NCI-H187 (cell line): ENCODE measurements at places on chromosomes 4 and X.

GRCh38 chrX:109695637-109696036 lies 37.4 kb downstream of the ACSL4 start:
- no peak for DNase-seq

DNA sequence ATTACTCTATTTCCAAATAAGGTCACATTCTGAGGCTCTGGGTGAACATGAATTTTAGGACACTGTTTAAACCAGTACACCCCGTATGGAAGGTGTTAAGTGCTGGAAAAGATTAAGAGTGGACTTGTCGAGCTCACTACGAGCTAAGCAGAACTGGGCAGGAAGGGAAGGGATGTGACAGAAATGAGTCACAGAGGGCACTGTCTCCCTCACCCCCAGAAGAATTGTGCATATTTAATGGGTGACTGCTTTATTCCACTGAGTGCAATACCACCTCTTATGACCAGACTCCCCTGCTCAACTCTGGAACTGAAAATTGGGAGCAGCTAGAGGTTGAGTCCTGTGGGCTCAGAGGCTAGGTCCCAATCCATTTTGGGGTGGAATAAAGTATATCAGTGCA lies 187.4 kb upstream of the RPS6KA3 start:
- no peak for DNase-seq

DNA sequence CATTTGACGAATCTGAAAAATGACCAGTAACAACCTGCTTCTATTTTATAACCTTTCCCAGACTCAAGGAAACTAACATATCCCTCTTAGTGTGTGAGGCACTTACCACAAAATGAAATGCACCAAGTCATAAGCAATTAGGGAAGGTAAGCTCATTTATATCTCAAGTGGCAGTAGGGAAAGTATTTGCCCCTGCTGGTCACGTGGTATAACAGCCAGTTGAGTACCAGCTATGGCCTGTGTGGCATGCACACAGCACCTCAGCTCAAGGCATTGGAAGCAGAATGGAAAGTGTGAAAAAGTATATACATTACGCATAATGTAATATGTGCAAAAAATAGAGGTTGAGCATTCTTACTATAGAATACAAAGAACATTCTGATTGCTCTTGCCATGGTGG lies 178.3 kb upstream of the GYPA start:
- no peak for DNase-seq

DNA sequence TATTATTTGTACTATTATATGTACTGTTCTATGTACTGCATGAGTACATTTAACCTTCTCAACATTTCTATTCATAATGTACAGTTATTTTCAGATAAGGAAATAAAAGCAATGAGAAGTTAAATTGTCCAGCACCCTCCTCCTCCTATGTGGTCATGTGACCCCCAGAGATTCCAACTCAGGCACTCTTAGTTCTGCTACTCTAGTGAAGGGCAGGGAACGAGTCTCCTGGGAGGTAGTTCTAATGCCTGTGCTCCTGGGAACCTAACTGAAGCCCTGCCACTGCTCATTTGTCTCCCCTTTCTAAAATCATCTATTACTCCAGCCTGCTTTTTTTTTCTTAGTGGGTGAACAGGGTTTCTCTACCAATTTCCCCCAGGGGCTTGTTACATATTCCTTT lies 105.9 kb upstream of the GPRIN3 start:
- peak; percentile 5 for DNase-seq

- DNase-seq: no peak
Observed at GRCh38 chr4:102759831-102760644, 730 bp downstream of the MANBA start.

- no peak for DNase-seq
Observed at GRCh38 chr4:138308356-138308755, 66.2 kb upstream of the SLC7A11 start.

DNA sequence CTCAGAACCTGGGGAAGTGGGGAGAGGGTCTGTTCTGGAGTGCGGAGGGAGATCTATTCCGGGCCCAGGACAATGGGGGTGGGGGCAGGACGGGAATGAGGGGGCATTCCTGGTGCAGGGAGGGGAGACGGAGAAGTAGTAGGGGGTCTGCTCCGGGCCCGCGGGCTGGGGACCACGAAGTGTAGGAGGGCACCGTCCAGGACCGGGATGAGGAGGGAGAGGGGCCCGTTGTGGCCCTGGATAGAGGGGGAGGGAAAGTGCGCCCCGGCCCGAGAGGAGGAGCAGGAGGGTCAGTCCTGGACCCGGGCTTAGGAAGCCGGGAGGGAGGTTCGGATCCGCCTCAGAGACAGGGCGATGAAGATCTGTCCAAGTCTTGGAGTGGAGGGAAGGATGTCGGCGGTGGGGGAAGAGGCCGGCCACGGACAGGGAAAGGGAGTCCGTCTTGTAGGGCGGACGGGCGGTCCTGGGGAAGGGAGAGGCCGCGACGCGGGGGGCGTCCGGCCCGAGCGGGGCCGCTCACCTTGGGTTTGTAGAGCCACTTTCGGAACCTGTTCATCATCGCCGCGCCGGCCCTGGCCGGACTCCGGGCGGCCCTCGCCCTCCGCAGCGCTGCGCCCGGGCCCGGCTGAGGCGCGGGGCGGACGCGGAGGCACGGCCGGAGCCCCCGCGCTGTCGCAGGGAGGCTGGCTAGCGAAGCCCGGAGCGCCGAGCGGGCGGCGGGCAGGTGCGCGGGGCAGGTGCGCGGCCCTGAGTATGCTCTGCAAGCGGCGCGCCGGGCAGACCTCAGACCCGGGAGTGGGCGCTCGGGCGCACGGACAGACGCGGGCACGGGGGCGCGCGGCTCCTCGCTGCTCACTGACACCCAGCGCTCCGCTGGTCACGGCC lies at the start of gene ZFYVE28:
Gene ZFYVE28, minus strand, starts transcription at position 881 of the 885 bp plus-strand sequence. Its CDS starts 322 bp downstream, at position 559.
- DNase-seq: no peak

DNA sequence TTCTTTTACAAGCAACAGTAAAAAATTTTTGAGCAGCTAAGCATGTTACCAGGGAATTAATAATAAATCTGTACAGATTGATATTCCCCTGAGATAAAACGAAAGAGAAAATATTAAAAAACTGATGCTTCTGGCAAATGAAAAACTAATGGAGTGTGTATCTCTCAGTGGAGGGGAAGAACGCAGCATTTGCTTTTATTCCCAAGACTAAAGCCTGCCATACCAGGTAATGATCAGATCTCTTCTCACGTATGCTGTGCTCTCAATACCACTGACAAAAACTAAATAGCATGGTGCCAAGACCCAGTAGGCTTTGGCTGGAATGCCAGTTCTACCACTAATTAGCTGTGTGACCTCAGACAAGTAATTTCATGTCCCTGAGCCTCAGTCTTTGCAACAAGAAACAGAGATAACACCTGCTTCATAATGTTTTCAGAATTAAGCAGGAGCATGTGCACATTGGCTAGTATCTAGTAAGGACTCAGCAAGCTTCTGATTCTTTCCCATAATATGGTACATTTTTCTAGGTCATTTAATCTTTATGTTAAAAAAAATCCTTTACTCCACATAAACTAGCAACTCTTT lies 179.6 kb downstream of the CENPC start:
- DNase-seq: no peak

- DNase-seq: no peak
Observed at GRCh38 chrX:41603596-41603995, 85.2 kb upstream of the GPR34 start.

DNA sequence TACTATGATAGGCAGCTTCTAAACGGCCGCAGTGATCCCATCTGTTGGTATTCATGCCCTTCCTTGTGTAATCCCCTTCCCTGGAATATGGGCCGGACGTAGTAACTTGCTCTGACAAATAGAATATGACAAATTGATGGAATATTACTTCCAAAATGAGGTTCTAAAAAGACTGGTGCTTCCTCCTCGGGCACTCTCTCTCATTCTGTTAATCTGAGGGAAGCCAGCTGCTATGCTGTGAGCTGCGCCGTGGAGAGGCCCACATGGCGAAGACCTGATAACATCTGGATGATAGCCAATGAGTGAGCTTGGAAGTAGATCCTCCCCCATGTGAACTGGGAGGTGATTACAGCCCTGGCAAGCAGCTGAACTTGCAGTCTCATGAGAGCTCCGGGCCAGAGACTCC lies 27.2 kb upstream of the SLC25A4 start:
- DNase-seq: no peak

DNA sequence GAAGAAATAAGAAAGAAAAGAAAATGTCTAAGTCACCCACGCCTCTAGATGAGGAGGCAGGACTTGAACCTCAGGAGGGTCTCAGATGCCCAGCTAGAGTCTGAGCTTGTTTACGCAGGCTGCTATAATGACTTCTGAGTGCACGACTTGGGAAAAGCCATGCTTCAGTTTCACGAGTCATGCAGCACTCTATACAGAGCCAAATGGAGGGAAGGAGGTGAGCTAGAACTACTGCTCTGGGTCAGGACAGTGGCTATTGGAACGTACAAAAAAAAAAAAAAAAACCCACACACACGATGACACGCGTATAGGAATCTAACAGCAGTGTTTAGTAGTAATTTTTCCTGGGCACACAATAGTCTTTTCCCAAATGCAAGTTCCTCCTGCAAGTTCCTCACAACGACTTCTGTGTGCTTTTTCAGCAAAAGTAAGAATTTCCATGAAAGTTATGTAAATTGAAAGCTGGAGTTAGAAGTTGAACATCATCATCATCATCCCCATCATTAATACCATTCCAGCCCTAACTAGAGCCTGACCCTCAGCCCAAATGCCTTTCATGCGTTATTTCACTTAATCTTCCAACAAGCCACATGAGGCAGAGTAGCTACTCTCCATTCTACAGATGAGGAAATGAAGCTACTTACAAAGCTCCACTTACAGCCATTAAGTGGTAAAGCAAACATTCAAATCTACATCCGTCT lies 36.6 kb downstream of the IRF2 start:
- peak; percentile 23 for DNase-seq

DNA sequence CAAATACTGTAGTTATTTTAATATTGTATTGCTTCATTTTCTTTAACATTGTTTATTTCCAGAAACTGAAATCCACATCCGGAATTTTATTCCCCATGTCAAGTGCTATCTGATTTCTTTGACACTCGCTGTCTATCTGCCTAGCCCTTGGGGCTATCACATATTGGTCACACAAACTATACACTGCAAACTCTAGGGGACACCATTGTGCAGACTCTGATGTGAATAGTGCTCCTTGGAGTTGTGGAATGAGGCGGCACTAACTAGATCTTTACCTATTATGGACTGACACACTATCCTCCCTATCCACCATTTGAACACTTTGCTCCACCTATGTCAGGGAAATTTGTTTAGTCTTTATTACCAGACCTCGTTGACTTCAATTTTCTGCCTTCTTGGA lies 534.5 kb downstream of the GLUD2 start:
- no peak for DNase-seq

GRCh38 chrX:129360175-129360574 lies 163.1 kb downstream of the SMARCA1 start:
- DNase-seq: peak; percentile 0

GRCh38 chr4:158940271-158940670 lies 162.6 kb upstream of the RAPGEF2 start:
- no peak for DNase-seq

- DNase-seq: no peak
Observed at GRCh38 chrX:110215411-110215810, 102.5 kb downstream of the AMMECR1 start.

- no peak for DNase-seq
Observed at GRCh38 chrX:20284992-20285391, 18.3 kb upstream of the RPS6KA3 start.

DNA sequence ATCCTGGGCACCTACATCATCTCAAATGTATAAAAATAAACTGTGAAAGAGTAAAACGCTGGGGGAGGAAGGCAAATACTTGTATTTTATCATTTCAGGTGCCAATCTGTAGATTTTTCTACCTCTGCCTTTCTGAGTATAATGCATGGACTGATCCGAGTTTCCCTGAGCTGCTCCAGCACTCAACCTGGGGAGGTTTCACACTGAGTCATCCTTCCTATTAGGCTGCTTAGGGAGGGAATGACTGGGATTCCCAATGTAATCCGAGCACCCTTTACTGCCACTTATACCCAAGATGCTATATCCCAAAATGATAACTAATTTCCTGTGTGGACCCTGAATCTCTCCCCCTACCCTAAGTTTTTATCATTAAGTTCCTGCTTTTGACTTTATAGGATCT lies 126.6 kb downstream of the HNRNPD start:
- DNase-seq: no peak

DNA sequence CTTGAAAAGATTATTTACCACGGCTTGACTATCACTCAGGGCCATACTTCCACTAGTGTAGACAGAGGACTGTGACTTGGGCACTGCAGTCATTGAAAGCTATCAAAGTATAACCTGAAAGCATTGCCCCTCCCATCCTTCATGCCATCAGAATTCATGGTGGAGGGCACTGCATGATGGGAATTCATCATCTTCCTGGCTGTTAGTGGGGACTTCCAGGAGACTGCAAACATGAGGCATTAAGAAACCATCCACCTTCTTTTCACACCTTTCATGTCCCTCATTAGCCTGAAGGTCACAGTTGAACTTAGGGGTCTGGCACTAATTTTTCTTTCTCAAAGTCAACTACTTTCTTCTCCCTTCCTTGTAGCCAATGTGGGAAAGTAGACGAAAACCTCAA lies 25.8 kb downstream of the VSIG4 start:
- DNase-seq: no peak

DNA sequence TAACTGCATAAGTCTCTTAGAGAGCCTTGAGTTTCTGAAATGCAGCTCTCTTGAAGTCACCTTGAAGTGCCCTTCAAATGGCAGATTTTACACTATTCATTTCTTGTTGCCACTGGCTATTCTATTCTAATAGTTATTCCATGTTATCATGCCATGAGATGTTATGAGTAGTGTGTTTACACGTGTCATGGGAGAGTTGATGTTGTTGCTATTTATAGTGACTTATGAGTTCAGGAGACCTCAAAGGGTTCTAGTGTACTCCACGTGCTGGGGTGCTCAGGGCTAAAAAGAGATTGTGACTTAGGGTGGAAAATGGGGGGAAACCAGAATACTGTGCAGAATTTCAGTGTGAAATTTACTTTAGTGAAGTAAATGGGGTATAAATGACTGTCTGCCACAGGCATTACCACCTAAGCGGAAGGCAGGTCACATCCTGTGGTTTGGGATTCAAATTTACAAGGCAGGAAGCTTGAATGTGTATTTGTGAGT lies 77.1 kb upstream of the SLC4A4 start:
- DNase-seq: no peak

DNA sequence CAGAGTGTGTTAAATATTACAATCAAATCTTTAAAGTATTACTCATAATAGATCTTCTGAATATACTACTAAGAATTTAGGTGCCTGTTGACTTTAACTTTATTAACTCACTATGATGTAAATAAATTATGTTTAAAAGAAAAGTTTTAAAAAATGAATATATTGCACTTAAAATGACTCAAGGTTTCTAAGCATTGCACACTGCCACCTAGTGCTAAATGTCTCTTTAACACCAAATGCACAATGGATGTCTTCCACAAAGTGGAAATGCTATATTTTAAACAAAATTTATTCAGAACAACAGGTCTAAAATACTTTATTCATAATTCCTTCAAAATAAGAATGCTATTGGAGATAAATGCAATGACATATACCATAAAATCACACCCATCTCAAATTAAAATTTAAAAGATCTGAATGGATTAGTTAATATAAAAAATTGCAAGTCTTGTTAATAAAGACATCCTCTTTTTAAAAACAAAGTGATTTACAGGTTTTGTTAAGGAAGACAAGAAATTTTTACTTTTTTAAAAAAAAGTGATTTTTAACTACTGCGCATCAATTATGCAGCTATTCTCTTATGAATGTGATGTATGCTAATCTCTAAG lies 5.5 kb downstream of the INPP4B start:
- DNase-seq: no peak

- DNase-seq: no peak
Observed at GRCh38 chrX:71182871-71183270, 38.2 kb downstream of the NLGN3 start.

GRCh38 chrX:54994668-54995351 lies 822 bp upstream of the PFKFB1 start:
- DNase-seq: no peak
